ENCODE measurements at places on chromosomes 13 and 19.

DNA sequence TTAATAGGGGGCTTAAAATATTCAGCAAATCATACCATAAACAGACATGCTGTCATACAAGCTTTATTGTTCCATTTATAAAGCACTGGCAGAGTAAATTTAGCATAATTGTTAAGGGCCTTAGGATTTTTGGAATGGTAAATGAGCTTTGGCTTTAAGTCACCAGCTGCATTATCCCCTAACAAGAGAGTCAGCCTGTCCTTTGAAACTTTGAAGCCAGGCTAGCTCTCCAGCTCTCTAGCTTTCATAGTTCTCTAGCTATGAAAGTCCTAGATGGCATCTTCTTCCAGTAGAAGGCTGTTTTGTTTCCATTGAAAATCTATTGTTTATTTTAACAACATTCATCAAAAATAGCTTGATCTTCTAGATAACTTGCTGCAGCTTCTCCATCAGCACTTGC lies 420.8 kb upstream of the GPC6 start:
- no peak for DNase-seq

DNA sequence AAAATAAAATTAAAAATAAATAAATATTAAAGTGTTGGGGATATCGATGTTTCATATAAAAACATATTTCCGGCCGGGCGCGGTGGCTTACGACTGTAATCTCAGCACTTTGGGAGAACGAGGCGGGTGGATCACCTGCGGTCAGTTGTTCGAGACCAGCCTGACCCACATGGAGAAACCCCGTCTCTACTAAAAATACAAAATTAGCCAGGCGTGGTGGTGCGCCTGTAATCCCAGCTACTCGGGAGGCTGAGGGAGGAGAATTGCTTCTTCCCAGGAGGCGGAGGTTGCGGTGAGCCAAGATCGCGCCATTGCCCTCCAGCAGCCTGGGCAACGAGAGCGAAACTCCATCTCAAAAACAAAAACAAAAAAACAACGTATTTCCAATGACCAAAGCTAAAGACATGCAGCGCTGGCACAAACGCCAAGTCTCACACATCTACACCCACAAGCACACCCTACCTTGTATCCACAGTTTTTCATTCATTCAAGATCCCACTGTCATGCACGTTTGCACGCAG lies 907 bp downstream of the ZNF569 start:
- DNase-seq: no peak

- DNase-seq: no peak
Observed at GRCh38 chr13:32044446-32044845, 12.9 kb downstream of the FRY start.

- no peak for DNase-seq
Observed at GRCh38 chr13:107119989-107120881, 552.3 kb upstream of the ARGLU1 start.

DNA sequence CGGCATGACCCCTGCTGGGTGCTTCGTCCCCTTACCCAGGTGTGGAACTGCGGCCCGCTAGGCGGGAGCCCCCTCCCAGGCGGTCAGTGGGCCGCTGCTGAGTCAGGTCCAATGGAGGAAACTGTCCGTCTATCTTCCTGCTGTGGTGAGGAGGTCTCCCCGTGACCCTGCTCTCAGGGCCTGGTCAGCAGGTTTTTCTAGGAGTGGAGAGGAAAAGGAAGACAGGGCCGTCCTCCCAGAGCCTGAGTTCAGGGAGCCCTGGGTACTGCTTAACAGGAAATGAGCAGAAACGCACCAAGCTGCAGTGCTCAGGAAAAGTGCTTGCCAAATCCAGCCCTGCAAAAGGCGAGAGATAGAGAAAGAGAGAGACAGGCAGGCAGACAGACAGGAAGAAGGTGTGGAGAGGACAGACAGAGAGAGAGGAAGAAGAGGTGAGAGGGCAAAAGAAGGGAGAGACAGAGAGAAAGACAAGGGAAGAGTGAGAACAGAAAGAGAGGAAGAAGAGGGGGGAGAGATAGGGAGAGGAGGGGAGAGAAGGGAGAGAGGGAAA lies 10.3 kb downstream of the SH3GL1 start:
- DNase-seq: no peak

- DNase-seq: no peak
Observed at GRCh38 chr13:63351081-63351480, 1935.4 kb upstream of the PCDH20 start.

DNA sequence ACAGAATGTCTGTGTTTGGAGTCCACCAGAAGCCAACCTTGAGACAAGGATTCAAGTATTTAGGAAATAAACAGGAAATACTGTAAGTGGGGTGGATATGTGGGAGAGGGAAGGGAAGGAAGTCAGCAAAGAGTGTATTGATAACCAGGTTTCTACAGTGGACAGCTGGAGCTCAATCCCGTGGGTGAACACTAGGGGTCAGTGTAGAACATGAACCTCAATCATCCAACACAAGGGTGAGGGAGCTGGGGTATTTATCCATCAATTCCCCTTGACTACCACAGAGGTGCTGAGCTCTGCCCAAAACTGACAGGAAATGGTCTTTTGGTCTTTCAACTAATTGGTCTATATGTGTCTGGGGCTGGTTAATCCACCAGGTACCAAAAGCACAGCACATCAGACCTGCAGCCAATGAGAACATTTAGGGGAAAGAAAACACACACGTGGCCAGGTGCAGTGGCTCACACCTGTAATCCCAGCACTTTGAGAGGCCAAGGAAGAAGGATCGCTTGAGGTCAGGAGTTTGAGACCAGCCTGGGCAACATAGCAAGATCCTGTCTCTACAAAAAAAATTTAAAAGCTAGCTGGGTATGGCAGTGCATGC lies 5.6 kb upstream of the SYDE1 start:
- DNase-seq: peak; percentile 50

GRCh38 chr19:8702350-8702749 lies 3.8 kb upstream of the ACTL9 start:
- DNase-seq: peak; percentile 11

- DNase-seq: no peak
Observed at GRCh38 chr13:34730961-34731360, 211.1 kb upstream of the NBEA start.

- no peak for DNase-seq
Observed at GRCh38 chr13:25630329-25630900, 258.6 kb downstream of the ATP8A2 start.

DNA sequence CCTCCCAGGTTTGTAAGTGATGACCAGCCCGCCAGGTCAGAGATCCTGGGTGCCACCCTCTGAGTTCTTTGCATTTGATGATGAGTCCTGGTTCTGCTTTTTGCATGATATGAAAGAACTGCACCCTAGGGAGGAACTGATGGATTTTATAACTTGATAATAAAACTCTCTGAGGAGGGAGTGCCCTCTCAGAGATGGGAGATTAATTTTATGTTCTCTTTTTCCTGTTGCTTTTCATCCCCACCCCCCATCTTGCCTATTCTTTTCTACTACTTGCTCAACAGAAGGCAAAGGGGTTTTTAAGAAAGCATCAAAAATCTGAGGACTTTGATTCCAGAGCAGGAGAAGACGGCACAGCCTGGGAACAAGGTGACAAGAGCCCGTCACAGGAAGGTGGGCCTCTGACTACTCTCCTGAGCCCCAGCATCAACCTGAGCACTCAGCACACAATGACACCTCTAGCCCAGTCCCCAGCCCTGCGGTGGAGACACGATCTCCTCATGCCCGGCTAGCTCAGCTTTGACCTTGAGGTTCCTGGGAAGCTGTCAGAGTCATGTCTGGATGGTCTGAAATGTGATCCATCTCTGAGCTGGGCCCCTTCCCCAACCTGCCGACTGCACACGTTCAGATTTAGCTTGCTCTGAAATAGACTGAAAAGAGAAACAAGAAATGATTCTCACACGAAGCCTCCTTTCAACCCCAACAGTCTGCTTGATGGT lies 69.1 kb downstream of the SIAH3 start:
- DNase-seq: no peak

DNA sequence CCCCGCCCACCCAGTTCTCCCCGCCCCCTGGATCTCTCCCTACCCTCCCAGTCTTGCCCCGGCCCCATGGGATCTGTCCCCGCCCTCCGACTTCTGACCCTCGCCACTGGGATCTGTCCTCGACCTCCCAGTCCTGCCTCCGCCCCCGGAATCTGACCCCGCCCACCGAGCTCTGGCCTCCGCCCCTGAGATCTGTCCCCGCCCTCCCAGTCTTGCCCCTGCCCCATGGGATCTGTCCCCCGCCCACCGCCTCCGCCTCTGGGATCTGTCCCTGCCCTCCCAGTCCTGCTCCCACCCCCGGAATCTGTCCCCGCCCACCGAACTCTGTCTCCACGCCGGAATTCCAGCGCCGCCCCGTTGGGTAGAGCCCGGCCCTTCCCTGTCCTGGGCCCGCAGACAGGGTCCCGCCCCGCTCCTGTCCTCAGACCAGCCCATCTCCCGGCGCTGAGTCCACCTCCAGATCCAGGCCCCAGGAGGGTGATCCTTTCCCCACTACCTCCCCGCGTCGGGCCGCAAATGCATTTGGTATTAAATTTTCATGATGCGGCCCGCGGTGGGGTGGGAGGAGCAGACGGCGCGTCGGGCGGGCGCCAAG lies 1.5 kb upstream of the SLC17A7 start:
- peak; percentile 53 for DNase-seq

- no peak for DNase-seq
Observed at GRCh38 chr13:97136418-97136817, 85.7 kb upstream of the MBNL2 start.

DNA sequence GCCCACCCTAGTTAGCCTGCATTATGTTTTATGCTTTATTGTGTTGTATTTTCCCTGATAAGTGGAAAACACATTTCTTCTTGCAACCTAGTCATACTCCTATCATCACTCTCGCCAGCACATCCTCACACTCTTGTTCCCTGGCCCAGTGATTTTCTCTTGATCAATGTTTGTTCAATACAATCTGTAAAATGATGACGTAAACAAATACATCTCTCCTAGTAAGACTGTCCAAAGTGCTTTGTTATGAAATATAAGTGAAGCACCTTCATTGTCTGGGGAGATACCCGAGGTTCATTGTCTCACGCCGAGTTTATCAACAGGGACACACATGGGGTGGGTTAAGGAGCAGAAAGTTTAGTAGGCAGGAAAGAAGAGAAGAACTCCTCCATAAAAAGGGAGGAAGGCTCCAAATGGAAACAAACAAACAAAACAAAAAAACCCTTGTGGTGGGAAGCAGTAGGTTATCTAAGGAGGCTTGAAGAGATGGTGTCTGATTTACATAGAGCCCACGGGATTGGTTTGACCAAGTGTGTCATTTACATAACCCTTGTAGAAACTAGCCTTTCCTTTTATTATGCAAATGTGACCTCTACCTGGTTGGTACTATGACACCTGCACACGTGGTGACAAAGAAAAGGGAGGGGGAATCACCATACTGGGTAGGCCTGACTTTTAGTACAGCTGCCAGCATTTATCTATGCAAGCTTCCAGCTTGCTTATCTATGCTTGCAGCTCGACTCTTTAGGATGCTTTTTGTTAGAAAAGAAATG lies 1317.9 kb upstream of the SPRY2 start:
- DNase-seq: no peak

GRCh38 chr13:61275736-61276135 lies 139.9 kb downstream of the PCDH20 start:
- DNase-seq: no peak

GRCh38 chr19:42246922-42247639 lies 4.7 kb upstream of the GSK3A start:
- DNase-seq: no peak

GRCh38 chr13:40652588-40652940 lies 13.9 kb downstream of the FOXO1 start:
- DNase-seq: no peak

DNA sequence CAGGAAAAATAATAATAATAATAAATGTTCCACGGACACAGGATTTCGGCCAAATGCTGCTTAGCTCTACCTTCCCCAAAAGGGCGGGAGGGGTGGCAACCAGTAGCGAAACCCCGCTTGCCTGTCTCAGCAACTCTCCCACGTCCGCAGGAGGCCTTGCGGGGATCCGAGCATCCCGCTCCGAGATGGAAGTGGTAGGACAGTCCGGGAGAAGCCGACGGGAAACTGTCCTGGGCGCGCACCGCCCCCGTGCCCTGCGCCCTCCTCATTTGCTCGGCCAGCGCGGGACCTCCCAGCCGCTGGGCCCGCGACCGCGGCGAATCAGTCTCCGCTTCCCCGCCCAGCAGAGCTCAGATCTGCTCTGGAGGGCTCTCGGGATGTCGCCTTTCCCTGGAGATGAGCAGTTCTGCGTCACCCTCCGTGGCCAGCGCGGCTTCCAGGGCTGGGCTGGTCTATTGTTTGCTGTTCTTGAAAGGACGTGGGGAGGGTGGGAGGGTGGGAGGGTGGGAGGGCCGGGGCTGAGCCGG lies 48.9 kb upstream of the PABPC3 start:
- DNase-seq: no peak

- DNase-seq: no peak
Observed at GRCh38 chr19:40561947-40562346, 14.7 kb upstream of the SHKBP1 start.

DNA sequence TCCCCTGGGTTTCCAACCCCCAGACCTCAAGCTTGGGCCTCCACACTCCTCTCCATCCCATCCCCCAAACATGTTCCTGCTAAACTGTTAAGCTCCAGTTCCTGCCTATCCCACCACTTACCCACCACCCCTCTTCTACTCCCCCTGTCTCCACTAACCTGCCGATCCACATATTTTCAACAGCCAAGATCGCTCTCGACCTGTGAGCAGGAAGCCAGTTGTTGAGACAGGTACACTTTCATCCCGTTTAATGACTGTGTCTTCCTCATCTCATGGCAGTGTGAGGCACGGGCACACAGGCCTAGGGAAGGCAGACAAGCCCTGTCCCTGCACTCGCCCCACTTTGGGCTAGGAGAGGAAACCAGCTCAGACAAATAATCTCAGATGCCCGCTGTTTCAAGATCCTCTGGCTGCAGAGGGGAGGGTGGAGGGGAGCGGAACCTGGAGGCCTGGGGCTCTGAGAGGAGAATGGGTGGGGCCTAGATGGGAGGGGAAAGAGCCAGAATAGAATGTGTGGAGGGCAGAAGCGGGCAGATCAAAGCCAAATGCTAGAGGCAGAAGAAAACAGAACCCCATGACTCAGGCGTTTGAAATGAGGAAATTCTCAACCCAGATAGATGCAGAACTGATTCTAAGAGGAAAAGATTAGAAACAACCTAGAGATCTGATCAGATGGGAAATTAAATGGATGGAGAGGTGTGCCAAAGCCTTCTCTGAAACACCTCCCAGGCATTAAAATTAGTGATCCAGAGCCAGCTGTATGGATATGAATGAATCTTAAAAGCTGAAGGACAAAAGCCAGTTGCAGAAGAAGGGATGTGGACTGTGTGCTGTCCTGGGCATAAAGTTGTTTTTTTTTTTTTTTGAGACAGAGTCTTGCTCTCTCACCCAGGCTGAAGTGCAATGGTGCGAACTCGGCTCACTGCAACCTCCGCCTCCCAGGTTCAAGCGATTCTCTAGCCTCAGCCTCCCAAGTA lies 16.9 kb upstream of the CYP2S1 start:
- peak; percentile 22 for DNase-seq

DNA sequence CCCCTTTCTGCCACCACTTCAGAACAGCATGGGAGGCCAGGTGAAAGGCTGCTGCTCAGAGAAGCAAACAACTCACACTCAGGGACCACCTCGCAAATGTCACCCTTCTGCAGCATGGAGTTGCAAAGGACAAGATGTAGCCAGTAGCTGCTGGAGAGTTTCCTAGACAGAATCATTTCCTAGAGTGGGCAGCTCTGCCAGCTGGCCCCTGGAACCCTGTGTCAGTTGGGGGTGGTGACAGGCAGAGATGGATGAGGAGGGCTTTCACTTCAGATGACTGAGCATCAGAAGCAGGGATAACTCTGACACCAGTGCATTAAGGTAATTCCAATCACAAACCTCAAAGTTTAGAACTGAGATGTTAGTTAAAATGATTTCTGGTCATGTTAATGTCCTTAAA lies 34.4 kb upstream of the EPHX3 start:
- DNase-seq: no peak

All from stimulated activated CD4-positive, alpha-beta T cell treated with anti-CD3 and anti-CD28 coated beads, Interleukin-12 subunit alpha, Interleukin-12 subunit beta, amount 100 ng/mL, for 4 hours (primary cell).